Lung (tissue), 17 donors: ENCODE measurements at places on chromosomes 3 and 15.

DNA sequence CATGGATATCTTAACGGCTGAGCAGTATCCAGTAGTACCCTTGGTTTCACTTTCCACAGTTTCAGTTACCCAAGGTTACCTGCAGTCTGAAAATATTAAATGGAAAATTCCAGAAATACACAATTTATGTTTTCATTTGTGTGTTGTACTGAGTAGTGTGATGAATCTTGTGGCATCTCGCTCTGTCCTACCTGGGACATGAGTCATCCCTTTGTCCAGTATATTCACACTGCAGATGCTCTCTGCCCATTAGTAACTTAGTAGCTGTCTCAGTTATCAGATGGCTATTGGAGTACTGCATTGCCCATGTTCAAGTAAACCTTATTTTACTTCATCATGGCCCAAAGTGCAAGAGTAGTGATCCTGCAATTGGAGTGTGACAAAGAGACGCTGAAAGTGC lies 26.1 kb downstream of the GASK1A start:
- no peak for DNase-seq

GRCh38 chr15:39191871-39192291 lies 389.0 kb upstream of the THBS1 start:
- DNase-seq = no peak

DNA sequence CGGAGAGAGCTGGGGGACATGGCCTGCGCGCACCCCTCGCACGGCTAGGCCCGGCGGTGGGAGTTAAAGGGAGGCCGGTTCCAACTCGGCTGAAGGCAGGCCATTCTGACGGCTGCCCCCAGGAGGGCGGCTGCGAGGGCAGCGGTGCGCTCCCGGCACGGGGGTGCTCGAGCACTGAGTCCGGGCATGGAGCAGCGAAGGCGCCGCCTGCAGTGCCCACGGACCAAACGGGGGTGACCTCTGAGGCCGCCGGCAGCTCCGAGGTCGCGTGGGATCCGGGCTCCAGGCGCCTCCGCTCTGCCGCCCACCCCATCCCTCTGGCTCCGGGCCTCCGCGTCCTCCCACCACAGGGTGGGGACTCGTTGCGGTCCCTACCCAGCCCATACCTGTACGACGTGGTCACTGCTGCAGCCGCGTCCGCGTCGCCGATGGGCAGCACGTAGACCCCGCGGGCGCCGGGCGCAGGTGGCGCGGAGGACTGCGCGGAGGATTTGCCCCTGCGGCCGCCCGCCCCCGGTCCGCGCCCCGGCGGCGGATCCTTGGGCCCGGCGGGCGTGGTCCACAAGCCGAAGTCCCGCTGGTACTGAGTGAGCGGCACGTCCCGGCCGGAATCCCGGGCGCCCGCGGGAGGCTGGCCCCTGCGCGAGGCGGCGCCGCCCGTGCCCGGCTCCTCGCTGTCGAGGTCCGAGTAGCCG lies 469 bp downstream of the MAP6D1 start:
- no peak for DNase-seq

DNA sequence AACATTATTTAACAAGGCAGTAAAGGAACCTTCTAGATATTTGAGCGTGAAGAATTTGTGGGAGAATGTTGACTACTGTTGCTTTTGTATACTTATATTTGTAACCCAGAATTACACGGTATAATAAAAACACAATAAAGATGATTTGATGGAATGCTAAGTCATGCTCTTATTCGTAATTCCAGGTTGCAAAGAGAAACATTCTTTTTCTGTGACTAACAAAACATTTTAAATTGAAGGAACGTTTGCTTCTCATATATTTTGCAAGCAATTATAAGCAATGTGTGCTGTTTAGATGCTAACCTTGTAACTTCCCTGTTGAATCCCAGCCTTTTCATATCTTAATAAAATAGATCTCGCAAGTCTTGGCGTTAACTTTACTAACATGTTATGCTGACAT lies 124.4 kb upstream of the CGNL1 start:
- no peak for DNase-seq

- no peak for DNase-seq
These were observed 107.2 kb upstream of the CLSTN2 start for GRCh38 chr3:139827833-139828232.

GRCh38 chr3:172256101-172256734 lies 192.0 kb downstream of the GHSR start:
- no peak for DNase-seq

DNA sequence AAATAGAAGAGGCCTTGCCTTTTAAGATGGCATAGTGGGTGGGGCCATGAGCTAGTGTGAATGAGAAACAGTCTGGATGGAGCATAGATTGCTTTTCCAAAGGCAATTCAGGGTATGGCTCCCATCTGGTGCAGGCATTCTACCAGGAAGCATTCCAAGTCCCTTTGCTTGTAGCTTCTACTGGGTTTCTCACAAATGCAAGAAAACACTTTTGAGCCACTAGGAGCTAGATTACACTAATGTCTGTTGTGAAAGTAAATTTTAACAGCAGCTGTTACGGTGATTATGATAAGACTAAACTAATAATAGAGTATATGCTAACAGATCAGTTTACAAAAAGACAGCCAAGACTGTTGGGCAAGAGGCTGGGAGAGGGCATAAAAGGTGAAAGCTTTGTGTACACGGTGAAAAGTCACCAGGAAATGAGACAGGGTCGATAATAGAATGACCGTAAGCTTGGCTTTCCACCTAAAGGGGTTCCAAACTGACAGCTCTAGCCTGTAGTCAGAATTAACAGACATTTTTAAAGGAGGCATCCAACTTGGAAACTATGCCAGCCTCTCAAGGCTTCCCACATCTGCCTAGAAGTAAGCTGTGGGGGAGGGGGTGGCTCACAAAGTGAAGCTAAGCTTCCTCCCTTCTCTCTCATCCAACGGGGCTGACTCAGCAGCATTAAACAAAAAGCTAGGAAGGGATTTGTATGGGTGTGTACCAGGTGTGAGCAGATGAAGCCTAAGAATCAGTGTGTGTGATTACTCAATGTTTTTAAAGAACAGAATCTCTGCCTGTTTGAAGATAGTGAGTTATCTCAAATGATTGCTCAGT lies 61.1 kb upstream of the GPD1L start:
- peak; percentile 90 for DNase-seq

GRCh38 chr3:184537885-184538665 lies 23.5 kb upstream of the EPHB3 start:
- DNase-seq = no peak

DNA sequence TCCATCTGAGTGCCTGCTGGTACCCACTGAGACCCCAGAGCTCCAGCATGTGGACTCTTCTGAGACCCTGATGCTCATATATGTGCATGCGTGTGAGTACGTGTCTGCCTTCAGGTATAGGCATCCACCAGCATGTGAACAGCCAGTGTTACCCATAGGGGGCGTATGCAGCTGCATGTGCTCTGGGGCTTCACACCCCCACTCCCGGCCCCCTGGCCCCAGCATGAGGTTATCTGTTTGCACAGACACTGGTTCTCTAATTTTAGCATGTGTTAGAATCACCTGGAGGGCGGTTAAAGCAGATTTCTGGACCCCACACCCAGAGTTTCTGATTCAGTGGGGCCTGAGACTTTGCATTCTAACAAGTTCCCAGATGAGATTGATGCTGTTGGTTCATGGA lies 824 bp upstream of the CILP start:
- DNase-seq = no peak

GRCh38 chr3:184414418-184415202 lies 34.8 kb downstream of the CHRD start:
- no peak for DNase-seq

DNA sequence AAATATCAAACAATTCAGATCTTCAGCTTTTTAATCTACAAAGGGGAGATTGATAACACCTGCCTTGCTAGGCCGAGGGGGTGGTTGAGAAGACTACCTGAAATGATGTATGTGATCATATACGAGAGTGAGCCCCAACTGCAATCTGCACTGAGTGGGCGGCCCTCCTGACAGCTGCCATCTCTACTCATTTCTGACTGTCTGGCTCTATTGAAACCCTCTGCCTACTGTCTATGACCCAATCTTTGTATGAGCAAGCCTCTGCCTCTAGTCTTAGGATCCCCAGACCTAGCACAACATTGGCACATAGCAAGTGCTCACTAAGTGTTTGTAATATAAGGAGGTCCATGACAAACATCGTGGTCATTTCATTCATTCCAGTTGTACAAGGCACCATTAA lies 144.4 kb upstream of the NR2F2 start:
- no peak for DNase-seq
